ENCODE measurements at places on chromosomes 3 and 15.

GRCh38 chr15:67967871-67968431, 86.2 kb upstream of the PIAS1 start:
- peak; percentile 34 for DNase-seq

DNA sequence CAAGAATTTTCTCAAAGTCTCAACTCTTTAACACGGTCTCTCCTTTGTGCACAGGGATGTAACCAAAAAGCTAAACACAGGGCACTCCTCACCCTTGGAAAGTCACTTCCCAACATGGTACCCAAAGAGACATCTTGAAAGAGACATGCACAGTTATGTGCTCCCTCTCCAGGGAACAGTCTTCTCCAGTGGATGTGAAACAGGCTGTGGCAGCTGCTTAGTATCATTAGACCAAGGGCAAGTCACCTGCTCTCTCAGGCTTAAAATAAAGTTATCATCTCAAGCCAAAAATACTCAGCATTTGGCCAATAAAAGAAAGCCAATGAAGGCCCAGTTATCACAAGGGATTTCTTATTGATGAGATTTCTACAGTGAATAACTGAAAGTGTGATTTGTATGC, 128.3 kb downstream of the WDR76 start:
- no peak for DNase-seq

- DNase-seq: no peak
Observed at GRCh38 chr15:60118626-60119025, 114.5 kb downstream of the FOXB1 start.

DNA sequence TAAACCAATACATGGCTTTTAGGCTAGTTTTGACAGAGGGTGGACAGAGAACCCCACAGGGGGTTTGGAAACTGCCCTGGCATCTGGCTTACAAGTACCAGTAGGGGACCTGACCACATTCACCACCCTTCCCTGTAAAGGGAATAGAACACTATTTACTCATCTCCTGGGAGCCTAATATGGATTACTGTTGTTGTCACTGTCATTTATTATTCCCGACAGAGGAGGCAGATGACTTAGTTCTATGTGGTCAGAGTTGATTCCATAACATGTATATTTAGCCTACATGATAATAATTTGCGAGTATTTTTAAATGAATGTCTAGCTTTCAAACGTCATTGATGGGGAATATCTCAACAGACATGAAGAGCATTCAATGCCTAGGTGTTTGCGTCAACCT, 15.9 kb downstream of the ZBTB38 start:
- DNase-seq: no peak

DNA sequence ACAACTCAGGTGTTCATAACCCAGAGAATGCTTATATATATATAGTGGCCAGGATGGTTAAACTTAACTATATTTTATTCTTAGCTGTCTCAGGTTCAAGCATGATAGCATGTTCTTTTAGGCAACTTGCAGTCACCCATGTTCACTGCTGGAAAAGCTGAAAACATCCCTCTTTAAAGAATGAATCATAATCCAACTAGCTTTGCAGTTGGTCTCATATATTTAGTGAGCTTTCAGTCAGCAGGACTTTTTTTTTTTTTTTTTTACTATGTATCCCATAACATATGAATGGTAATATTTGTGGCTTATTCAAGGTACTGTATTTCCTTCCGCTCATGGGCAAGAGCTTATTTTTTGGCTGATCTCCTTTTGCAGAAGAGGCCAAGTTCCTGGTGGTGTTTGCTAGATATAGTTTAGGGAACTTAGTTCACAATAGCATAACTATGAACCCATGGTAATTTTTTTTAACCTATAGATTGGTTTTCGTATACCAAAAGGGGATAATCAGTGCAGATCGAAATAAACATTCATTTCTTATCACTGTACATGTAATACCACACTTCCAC, 77.6 kb downstream of the CMSS1 start:
- DNase-seq: peak; percentile 11

DNA sequence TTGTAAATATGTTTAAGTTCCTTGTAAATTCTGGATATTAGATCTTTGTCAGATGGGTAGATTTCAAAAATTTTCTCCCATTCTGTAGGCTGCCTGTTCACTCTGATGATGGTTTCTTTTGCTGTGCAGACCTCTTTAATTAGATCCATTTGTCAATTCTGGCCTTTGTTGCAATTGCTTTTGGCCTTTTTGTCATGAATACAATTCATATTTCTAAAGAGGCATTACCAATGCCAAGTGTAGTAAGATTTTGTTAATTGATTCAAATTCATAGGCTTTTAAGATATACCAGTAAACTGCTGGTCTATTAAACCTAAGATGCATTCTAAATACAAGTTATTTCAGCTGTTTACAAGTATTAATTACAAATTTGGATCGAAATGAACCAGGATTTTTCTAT, 31.0 kb downstream of the PIK3R4 start:
- DNase-seq: no peak

DNA sequence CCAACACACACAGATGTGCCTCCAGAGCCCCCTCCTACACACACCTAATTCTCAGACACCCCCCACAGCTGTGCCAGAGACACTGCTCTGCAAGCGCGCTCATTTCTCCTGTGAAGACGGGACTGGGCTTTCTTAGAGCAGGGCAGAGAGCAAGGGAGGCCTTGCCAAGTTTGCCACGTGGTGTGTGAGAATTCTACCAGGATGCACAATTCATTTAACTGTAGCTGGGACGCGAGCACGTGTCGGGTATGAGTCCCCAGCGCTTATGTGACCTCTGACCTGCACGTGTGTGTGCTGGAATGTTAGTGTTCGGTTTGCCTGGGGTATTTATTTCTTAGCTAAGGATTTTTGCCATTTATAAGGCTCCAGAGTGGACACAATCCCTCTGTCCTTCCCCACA, 37.0 kb downstream of the FEM1B start:
- no peak for DNase-seq

DNA sequence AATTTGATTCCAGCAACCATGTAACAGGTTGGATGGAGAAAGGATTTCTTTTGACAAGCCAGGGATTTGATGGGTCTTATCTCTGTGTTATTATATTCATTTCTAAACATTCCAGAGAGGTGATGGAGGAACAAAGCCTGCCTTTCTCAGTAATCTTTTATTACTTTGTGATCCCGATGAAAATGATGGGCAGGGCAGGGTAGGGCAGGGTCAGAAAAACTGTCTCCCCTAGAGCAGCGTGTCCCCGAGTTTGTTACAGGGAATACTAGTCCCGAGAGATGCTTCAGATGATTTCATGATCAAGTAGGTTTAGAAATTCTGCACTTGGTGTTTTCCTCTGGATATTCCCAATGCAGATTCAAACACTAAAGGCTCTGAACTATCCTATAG, 111.8 kb upstream of the RGMA start:
- DNase-seq: no peak

- no peak for DNase-seq
Observed at GRCh38 chr3:156216216-156216615, 95.8 kb downstream of the KCNAB1 start.

- peak; percentile 15 for DNase-seq
Observed at GRCh38 chr3:107241217-107241616, 136.0 kb upstream of the CCDC54 start.

DNA sequence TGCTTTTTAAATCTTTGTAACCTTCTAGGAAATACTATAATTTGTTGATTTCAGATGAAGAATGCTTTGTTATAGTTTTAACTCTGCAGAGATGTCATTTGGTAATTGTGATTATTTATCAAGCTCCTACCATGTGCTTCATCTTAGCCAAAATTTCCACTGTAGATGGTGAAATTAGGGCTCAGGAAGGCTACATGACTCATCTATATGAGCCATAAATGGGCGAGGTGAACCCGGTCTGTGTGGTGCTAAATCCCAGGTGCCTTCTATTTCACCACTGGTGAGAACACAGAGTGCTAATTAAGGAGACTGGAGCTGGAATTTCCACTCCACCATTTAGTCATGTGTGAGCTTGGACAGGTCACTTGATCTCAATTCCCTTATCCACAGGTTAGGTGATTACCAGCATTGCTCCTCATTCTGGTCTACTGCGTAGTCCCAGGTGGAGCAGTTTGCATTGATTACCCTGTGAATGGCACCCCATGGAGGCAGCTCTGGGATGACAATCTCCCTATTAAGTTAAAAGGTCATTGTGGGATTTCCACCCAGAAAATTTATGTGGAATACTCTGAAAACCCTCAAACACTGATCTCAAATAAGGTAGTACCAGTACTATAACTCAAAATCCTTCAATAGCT, 2.8 kb upstream of the CCR3 start:
- DNase-seq: peak; percentile 52

DNA sequence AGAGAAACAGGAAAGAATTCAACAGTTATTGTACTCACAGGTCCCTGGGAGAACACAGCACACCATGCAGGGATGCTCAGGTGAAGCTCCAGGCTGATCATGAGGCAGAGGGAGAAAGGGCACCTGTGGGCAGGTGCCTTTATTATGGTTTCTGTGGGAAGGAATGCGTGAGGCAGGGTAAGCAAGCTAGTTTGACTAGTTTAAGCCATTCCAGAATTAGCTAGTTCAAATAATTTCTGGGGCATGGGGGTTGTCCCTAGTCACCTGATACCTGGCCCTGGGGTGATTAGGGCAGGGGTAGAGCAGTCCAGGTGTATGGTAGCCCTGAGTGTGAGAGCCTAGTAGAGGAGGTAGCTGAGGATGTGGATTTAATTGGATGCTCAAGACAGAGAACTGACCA, 47.9 kb upstream of the DCLK3 start:
- no peak for DNase-seq

- DNase-seq: no peak
Observed at GRCh38 chr3:166388321-166388720, 551.1 kb upstream of the BCHE start.

DNA sequence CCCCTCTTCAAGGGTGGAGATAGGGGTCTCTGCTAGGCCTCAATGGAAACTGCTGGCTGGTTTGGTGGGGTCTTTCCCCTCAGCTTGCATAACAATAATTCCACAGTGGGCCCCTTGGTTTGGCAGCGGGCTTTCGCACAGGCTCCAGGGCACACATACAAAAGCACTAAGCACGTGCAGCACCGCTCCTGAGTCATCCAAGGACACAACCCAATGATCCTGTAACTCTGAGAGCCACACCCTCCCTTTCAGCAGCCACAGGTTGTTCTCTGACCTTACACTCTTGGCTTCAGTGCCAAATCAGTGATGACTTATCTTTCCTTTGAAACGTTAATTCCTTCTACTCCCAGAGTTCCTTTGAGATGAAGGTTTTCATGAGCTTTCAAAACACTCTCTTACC, 41.7 kb downstream of the DAPK2 start:
- no peak for DNase-seq

- no peak for DNase-seq
Observed at GRCh38 chr3:140334132-140334929, 343.5 kb upstream of the TRIM42 start.

DNA sequence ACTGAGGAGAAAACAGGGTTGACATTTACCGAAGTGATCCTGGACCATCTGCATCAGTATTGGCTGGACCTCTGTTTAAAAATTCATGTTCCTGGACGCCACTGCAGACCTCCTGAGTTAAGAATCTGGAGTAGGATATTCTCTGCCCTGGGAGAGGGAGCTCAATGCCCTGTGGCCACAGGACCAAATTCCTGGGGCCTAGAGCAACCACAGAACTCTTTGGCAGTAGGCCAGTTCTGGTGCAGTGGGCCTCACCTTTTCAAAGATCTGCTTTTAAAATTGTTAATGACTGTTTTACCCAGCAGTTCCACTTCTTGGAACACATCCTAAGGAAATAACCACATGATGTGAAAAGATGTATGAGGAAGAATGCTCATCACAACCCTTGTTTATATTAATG, 133.3 kb upstream of the ADPGK start:
- no peak for DNase-seq

DNA sequence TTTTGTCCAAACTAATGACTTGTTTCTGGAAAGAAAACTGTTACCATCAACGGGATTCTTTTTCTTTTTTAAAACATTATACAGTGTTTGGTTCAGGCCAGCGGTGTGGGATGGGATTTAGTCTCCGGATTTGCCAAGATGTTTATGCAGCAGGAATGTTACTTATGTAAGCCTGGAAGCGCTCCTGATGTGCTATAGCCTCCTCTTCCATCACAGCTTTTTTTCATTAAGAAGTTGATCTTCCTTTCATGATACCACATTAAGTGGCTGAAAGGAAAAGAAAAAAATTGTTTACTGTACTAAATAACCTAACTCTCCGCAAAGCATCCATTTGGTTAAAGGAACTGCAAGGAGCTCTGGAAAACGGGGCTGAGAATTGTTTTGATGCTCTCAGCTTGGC, 120.5 kb upstream of the ALDH1A3 start:
- DNase-seq: no peak

GRCh38 chr3:76307556-76307955, 522.2 kb upstream of the ZNF717 start:
- no peak for DNase-seq

- no peak for DNase-seq
Observed at GRCh38 chr3:29655015-29655747, 374.3 kb downstream of the RBMS3 start.

DNA sequence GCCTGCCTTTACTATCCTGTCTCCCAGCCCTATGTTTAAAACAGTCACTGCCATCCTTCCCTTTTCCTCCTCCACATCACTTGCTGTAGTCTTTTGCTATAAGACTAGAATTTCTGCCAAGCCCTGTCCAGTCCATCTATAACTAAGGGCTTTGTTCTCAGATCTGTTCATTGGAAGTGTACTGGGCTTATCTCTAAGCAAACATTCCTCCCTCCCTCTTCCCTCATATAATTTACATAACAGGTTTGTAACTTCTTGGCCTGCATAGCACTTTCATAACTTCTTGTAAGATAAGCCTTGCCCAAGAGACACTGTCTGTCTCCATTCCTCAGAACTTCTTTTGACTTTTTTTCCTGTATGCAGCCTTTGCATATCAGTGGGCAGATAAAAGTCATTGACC, 16.7 kb downstream of the TPRG1 start:
- no peak for DNase-seq

DNA sequence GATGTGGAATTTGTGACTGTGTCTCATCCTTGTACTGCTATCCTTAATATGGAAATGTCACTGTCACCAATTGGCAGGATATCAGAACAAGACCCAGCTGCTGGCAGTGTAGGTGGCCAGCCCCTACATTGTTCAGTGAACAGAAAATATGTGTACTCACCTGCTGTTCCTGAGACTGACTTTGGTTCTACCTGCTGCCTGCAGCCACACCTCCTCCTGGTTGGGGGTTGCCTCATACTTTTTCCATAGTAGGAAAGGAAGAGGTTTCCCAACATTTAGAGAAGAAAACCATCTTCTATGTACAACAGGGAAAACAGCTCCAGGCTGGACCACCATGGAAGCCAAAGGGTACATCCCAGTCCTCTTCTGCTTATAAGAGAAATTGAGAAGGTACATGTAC, 35.9 kb downstream of the SLC12A1 start:
- no peak for DNase-seq

GRCh38 chr15:55475842-55476241, 32.2 kb downstream of the DNAAF4 start:
- peak; percentile 23 for DNase-seq

GRCh38 chr3:170985304-170985703, 41.2 kb downstream of the SLC2A2 start:
- no peak for DNase-seq

GRCh38 chr3:177606891-177607290, 409.6 kb upstream of the TBL1XR1 start:
- DNase-seq: no peak

Measured in NB4 (cell line).